ENCODE measurements at places on chromosomes 3 and 15. TPM values are rescaled to one million over a fixed set of nuclear protein-coding genes. Genes with fewer than 3 reads are reported as not detected.

GRCh38 chr3:172394692-172395091, 53.6 kb downstream of the GHSR start:
- no peak for DNase-seq

DNA sequence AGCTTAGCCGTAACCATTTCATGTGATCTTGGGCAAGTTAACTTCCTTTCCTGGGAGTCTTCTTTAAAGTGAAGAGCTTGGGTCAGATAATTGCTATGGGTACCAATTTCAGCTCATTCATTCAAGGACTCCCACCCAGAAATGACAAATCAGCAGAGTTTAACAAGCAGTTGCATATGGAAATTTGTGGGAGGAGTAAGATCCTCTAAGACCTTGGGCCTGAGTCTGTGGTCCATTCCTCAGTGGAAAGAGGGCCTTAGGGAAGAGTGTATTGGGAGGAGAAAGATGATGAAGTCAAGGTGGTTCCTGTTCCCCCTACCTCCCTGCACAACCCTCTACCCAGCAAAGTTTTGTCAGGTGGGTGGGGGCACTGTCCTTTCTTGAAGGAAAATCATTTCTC, 42.1 kb downstream of the RBP2 start:
- no peak for DNase-seq

Gene SPATA12
- total RNA-seq = not detected

GRCh38 chr15:98289747-98290146, 329.2 kb downstream of the ARRDC4 start:
- DNase-seq = no peak

DNA sequence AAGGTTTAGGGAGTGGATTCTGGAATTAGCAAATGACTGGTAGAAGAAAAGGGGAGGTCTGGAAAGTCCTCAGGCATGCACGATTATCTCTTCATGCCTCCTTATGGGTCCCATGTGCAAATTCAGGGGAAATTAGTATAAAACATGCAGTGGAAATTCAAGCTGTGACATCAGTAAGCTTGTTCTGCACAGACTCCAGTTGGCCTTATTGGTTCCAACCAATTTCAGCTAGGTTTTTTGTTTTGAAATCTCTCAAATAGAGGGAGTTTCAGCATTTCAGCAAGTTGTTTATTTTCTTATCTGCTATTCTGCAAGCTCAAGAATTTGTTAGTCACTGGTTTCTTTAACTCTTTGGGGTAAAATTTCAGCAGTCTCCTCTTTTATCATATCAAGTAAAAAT, 774 bp upstream of the TMCO5A start:
- no peak for DNase-seq

Gene DAZL
- total RNA-seq = not detected

Gene DOCK3
- total RNA-seq = 7.2 TPM

DNA sequence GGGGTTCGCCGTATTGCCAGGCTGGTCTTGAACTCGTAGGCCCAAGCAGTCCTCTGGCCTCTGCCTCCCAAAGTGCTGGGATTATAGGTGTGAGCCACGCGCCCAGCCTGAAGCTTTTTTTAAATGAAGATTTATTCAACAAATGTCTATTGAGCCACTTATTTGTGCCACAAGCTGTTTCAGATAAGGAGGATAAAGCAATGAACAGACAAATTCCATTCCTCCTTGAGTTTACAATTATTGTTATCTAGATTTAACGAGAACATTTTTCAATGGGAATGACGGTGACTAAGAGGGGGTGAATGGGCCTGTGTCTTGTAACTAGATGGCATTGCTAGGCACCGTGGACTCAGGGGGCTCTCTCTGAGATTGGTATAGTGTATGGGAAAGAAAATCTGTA, 10.2 kb downstream of the PPARG start:
- DNase-seq = no peak

Gene CCR2
- not detected for total RNA-seq

DNA sequence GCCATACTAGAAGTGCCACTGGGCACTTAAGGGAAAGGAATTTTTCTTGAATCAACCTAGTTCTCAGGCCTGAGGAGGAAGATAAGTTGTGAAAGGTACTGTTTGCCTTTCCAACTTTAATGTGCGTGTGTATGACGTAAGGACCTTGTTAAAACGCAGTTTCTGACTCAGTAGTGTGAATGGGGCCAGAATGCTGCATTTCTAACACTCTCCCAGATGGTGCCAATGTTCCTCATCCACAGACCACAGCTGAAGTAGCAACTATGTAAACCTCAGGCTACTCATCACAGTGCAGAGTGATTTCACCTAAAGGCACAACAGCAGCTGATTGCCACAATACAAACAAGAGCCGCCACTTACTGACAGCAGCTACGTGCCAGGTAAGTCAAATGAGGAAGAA, 103.6 kb downstream of the OTOL1 start:
- DNase-seq = no peak

DNA sequence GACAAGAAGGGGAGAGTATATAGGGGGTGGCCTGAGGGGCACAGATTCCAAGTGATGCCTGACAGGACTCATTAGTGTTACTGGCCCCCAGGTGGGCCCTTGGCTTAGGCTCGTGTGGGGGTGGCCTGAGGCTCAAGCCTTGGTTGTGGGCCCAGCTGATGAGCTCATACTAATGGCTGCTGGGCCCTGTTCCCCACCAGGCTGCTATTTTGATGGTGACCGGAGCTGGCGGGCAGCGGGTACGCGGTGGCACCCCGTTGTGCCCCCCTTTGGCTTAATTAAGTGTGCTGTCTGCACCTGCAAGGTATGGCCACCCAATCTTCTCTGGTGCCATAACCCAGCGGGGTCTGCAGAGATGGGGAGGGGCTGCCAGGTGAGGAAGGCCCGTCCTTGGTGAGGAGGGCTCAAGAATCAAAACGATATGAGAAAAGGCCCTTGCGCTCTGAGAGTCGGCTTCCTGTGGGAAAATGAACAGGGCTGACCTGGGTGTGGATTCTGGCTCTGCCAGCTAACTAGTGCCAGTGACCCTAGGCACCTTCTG, 7.4 kb downstream of the CHRD start:
- no peak for DNase-seq

GRCh38 chr3:163166197-163166596, 1669.6 kb downstream of the OTOL1 start:
- no peak for DNase-seq

DNA sequence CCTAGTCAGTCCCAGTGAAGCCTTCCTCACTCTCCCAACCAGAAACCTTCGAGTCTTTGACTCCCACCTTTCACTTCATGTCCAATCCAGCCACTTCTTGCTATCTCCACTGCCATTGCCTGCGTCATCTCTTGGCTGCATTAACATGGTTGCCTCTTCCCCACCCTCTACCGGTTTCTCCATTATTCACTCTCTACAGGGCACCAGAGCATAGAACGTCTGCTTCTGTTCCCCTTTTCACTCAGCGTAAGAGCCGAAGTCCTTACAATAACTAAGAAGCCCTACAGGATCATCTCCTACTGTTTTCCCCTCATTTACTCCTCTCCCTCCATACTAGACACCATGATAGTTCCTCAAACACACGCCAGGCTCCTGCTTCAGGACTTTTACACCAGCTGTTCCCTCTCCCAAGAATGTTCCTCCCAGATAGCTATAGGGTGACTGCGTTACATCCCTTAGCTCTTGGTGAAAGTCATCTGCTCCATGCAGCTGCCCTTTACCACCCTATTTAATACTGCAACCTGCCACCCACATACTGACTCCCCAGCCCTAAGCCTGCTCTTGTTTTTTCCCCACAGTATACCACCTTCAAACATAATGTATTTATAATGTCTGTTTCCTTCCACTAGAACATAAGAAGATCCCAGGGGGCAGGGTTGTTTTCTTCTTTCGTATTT, 30.9 kb downstream of the RCN2 start:
- no peak for DNase-seq

Gene DNAH1
- 31.4 TPM for total RNA-seq

DNA sequence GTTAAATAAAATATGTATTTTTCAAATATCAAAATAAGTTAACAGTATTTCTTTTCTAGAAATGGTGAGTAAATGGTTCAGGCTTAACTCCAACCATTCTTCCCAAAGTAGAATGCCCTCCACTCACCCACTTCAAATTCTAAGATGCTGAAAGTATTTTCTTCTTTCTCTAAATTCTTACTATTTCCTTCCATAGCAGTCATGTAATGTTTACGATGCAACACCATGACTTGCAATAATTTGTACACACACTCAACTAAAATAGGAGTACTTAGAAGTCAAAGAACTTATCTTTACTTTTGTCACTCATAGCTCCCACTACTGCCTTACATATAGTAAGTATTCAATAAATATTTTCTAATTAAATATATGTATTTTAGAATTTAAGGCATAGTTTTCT, 65.0 kb downstream of the AQR start:
- DNase-seq = no peak

- DNase-seq = no peak
Observed at GRCh38 chr3:16199769-16200168, 25.3 kb downstream of the GALNT15 start.

- no peak for DNase-seq
Observed at GRCh38 chr15:101381671-101382212, 86.7 kb upstream of the SNRPA1 start.

DNA sequence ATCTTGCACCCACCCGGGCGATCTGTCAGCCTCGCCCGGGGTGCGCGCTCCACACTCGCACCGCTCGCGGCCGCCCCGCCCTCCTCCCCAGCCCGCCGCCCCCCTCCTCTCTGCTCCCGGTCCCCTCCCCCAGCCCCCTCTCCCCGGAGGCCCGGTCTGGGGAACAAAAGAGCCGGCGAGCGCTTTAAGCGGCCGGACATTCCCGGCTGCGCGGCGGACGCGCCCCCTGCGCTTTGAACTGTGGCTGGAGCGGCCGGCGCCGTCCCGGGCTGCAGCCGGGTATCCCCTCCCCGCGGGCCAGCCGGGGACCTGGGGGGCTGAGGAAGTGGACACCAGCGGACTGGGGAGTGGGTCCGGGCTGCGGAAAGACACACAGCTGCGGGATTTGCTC, at the start of gene IGDCC3:
IGDCC3 (minus strand) TSS at position 27 of the 391 bp plus-strand sequence. CDS start 214 bp downstream, outside the sequence.
- no peak for DNase-seq

Gene C3orf49
- not detected for total RNA-seq

GRCh38 chr15:42581272-42581730, 5.9 kb downstream of the STARD9 start:
- peak; percentile 88 for DNase-seq

DNA sequence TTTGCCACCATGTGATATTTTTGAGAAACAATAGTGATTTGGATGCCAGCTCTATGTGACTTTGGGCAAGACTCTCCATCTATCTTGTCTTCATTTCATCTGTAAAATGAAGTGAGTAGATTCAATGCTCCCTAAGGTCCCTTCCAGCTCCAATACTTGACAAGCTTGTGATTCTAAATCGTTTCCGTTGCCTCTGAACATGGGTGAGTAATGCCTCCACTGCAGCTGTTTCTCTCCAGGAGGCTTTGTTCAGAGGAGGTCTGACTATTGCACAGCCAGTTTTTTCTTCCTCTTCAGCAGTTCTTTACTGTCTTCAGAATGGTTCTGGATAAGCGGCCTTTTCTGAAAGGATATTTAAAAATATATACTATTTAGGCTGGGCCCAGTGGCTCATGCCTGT, 14.8 kb upstream of the TMOD3 start:
- DNase-seq = no peak

GRCh38 chr3:114115143-114115542, 58.6 kb downstream of the QTRT2 start:
- no peak for DNase-seq

DNA sequence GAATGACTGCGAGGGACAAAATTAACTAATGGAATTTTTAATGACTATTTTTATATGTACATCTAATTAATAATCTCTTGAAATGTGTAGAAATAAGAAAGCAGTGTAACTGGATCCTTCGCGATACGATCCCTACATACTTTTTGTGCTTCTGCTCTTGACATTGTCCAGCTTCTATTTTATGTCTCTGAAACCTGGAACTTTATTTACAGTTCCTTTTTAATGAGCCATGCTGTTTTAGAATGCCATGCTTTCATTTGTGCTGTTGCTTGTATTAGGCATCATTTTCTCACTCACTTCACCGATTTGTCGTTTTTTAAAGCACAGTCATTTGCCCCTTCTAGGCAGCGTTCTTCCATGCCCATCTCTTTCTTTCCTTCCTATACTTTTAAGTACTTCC, 301.3 kb downstream of the EDEM1 start:
- DNase-seq = no peak

DNA sequence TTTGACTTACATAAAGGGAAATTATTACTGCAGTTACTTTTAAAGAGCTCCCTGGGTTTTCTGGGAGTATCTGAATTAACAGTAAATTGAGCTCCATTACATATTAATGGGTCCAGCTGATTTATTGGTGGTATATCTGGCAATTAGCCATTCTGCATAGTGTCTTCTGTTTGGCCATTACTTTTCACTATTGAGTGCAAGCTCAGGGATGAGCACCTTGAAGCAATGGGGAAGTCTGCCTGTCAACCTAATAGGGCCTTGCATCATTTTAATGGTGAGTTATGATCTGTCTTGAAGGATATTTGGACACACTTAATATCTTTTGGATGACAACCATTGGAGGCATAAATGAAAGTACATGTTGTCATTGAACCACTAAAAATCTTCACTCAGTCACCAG, 73.8 kb downstream of the MFSD1 start:
- no peak for DNase-seq

- no peak for DNase-seq
Observed at GRCh38 chr15:45855210-45855906, 220.5 kb downstream of the SQOR start.

GRCh38 chr3:135907422-135908165, 57.9 kb upstream of the PPP2R3A start:
- DNase-seq = no peak

GRCh38 chr3:157785102-157785826, 282.0 kb upstream of the VEPH1 start:
- DNase-seq = no peak

Gene SAXO2
- 1.1 TPM for total RNA-seq

DNA sequence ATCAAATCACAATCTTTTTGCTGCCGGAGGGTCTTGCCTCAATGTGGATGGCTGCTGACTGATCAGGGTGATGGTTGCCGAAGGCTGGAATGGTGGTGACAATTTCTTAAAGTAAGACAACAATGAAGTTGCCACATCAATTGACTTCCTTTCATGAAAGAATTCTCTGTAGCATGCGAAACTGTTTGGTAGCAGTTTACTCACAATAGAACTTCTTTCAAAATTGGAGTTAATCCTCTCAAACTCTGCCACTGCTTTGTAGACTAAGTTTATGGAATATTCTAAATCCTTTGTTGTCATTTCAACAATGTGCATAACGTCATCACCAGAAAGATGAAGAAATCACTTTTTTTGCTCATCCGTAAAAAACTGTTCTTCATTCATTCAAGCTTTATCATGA, 65.8 kb downstream of the B3GNT5 start:
- DNase-seq = no peak

Gene ADAMTS9
- total RNA-seq = not detected

DNA sequence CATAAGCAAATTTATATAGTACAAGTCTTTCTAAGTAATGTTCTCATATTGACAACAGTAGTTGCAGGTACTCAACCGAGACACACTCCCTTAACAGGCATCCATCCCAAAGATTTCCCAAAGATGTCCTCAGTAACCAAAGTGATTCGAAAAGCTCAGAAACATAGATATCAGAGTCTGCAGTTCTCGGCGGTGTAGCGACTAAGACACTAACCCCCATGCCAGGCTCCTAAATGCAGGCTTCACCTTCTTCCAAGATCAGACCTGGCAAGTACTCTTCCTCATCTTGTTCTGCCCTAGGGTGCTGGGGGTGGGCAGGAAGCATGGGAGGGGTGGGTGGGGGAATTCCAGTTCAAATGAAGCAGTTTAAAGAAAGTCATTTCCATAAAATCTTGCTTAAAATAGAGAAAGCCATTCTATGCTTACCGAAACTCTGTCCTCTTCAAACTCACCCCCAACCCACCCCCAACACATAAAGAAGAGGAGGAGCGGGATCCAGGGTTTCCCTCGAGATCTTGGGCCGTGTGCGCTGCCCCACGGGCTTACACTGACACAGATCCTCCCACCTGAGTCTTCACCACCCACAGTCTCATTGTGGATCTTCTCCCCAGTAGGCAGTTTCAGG, 59.0 kb upstream of the BCL6 start:
- peak; percentile 27 for DNase-seq
